ENCODE measurements at places on chromosomes 6 and 20.

GRCh38 chr20:58716476-58717277 is 24.1 kb downstream of the NPEPL1 start:
- peak; percentile 56 for DNase-seq

- no peak for DNase-seq
These were observed 384.5 kb upstream of the SULF2 start for GRCh38 chr20:48169650-48170225.

- DNase-seq: no peak
These were observed 63.2 kb downstream of the PDE10A start for GRCh38 chr6:165599596-165600487.

DNA sequence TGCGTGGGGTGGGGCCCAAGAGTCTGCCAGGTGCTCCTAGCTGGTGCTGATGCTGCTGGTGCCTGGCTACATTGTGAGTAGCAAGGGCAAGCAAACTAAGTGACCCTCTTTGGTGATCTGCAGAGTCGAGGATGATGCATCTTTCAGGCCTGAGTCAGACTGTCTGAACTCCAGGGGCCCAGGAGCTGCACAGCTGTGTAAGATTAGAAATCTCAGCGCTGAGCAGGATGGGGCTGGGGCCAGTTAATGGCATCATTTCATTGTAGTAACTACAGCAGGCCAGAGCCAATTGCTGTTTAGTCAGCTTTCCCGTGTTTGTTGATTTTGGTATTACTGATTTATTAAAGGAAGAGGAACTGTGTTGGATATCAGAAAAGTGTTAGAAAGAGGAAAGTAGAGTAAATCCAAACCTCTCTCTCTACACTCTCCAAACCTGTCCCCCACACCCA is 365.2 kb downstream of the PAX1 start:
- DNase-seq: no peak

DNA sequence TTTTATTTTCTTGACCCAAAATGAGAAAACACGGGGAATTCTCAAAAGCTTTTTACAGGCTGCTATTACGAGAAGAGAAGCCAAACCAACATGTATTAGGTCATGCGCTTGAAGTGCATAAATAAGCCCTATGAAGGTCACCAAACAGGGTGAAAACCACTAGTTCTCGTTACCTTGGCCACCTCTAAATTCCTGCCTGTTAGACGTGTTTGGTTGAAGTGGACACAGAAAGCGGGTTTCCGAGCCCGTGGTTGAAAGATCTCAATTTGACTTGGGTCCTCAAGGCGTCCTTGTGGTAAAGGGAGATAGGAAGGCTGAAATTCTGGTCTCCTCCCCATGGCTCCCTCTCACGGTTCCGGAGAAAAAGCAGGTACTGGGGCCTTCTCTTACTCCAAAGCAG is 6.2 kb downstream of the EYA2 start:
- DNase-seq: no peak

DNA sequence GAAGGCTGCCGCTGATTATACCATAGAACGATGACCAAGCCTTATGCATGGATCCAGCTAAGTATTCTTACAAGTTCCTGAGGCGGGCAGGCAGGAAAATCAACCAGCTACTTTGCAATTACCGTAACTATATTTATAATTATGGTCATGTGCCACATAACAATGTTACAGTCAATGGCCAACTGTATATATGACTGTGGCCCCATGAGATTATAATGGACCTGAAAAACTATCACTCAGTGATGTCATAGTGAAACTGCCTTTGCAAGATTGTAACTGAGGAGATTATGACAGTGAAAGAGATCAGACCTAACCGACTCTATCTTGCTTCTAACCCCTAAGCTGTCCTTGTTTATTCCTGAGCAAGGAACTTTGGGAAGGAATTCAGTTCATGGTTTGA is 33.1 kb upstream of the FAM135A start:
- DNase-seq: no peak

DNA sequence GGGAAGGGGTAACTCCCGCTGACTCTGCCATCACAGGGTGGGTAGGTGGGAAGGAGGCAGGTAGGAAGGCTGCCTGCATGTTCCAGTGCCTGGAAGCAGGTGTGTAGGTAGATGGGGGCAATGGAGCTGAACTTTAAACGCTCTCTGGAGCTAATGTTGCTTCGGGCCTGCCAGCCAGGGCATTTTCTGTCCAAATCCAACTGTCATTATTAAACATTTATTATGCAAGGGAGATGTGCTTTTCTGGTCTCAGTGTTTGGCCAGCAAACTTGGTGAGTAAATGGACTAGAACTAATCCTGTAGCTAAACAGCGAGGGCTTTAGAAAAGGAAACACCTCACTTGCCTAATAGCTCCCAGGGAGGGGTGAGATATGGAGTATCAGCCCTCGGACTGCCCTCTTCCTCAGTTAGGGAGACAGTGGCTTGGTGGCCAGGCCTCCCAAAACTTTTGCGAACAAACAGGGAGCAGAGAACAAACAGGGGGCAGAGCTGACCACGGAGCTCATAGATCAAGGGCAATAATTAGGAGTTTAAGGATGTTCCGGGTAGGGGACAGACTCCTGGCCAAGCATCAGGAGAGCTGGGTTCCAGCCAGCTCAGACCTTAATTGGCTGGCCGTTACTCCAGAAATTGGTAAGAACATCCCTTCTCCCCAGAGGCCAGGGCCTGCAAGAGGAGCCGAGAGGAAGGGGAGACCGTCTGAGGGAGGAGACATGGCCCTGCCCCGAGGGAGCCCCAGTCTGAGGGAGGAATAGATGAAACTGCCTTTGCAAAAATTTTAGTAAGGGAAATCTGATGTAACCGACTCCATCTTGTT is 131.1 kb downstream of the VEGFA start:
- no peak for DNase-seq

DNA sequence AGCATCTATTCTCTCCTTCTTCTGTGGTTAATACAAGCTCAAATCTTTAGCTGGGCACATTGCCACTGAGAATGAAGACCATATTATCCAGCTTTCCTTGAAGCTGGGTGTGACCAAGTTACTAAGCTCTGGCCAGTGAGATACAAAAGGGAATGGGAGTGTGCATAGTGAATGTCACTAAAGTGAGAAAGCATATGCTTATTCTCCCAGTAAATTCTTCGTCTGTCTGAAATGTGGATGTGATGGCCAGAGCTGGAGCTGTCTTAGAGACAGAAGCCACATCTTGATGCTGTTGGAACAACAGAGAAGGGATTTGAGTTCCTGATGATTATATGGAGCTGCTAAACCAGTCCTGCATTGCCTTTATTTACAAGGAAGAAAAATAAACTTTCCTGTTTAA is 60.1 kb downstream of the SESN1 start:
- no peak for DNase-seq

GRCh38 chr6:71336901-71337300 is 48.3 kb downstream of the OGFRL1 start:
- no peak for DNase-seq

DNA sequence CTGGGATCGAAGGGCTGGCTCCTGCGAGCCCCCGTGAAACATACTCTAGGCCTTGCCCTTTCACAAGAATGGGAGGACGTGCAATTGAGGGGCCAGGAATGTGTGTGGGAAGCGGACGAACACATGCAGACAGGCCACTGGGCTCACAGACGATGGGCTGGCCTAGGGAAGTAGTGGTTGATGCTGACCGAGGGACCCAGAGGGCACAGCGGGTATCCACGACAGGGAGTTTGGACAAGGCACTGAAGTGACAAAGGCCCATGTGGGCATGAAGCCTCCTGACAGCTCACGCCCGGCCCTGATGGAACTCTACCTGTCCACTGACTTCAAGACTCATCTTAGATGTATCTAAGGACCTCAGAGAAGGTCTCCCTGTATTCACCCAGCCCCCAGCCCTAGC is 52.2 kb downstream of the MYH7B start:
- DNase-seq: peak; percentile 16

DNA sequence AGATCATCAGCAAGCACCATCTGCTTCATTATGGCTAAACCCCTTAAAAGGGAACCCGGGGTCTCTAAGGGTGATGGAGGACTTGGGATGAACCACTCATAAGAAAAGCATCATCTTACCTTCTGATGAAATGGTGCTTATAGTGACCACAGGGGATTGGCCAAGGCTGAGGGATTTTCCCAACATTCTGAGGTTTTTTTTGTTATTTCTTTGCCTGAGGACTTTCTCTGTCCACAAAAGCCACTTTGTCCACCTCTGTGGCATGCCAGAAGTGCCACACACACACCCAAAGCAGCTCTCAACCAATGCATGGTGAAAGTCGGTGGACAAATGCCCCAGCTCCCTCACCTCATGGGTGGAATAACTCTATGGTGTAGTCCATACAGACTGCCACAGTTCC is 79.3 kb upstream of the TOP1 start:
- no peak for DNase-seq

- no peak for DNase-seq
These were observed 393.1 kb upstream of the ID4 start for GRCh38 chr6:19444041-19444440.

- peak; percentile 23 for DNase-seq
These were observed at the start of gene LAMA2 for GRCh38 chr6:128882991-128883611. Gene LAMA2, plus strand, starts transcription at chr6:128883138. Its CDS starts 108 bp downstream, at chr6:128883246.

GRCh38 chr20:40319056-40319455 is 370.0 kb downstream of the MAFB start:
- DNase-seq: no peak

GRCh38 chr20:48735112-48735511 is 92.7 kb downstream of the PREX1 start:
- no peak for DNase-seq

- no peak for DNase-seq
These were observed 16.9 kb upstream of the SRSF3 start for GRCh38 chr6:36577301-36577700.

Data from SK-N-SH (cell line).